ENCODE measurements at places on chromosomes 5 and 9. TPM values are rescaled to one million over a fixed set of nuclear protein-coding genes. Genes with fewer than 3 reads are reported as not detected.

TENT4A gene
- 34.1 TPM for total RNA-seq

RNF38 gene
- total RNA-seq: 61.8 TPM

WDR41 gene
- total RNA-seq: 57.6 TPM

ALAD gene
- total RNA-seq: 117 TPM

- DNase-seq: no peak
These were observed 92.4 kb upstream of the CEP78 start for GRCh38 chr9:78143281-78144007.

GRCh38 chr5:119347574-119347973 is 8.2 kb upstream of the TNFAIP8 start:
- no peak for DNase-seq

GRCh38 chr5:94353605-94354004 is 264.8 kb downstream of the KIAA0825 start:
- no peak for DNase-seq

- DNase-seq: no peak
These were observed 6.7 kb upstream of the SFXN1 start for GRCh38 chr5:175471628-175472027.

DNA sequence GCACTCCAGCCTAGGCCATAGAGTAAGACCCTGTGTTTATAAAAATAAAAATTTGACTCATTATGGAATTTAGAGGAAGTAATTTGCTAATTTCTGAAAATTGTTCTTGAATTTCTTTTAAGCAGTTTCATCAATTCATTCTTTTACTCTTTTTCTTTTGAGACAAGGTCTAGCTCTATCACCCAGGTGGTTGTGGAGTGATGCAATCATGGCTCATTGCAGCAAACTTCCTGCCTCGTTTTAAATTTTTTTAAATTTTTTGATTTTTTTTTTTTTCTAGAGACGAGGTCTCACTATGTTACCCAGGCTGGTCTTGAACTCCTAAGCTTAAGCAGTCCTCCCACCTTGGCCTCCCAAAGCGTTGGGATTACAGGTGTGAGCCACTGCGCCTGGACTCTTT is 3.1 kb upstream of the CAMLG start:
- DNase-seq: no peak

DNA sequence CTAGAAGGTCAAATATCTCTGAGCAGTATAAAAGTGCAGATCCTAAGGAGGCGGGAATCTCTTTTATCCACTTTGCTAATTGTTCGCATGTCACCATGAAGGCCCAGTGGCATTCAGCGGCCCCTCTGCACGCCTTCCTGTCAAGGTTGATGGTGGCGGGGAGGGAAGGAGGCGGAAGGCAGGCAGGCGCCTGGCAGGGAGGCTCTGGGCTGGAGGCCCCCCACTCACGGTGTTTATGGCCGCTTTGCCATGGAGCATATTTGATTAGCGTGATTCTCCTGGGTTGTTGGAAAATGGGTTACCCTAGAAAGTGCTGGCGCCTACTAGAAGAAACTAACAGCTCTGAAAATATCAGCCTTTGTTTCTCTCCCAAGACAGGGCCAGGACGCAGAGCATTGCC is 209.6 kb downstream of the FSTL4 start:
- DNase-seq: peak; percentile 1

GRCh38 chr9:14030375-14031059 is 283.4 kb downstream of the NFIB start:
- DNase-seq: no peak

GRCh38 chr5:26889815-26890214 is 148.6 kb downstream of the CDH9 start:
- no peak for DNase-seq

Measured in dorsolateral prefrontal cortex (tissue), 122 donors.